ENCODE measurements at places on chromosomes 4 and X. TPM values are rescaled to one million over a fixed set of nuclear protein-coding genes. Genes with fewer than 3 reads are reported as not detected.

F9 gene
- total RNA-seq: not detected

NDUFC1 gene
- 27.3 TPM for total RNA-seq

MMRN1 gene
- 27.5 TPM for total RNA-seq

RAB40AL gene
- total RNA-seq: not detected

IL13RA2 gene
- total RNA-seq: not detected

All from subcutaneous adipose tissue (tissue), 4 donors.